ENCODE measurements at places on chromosomes 13 and 19.

GRCh38 chr19:31439270-31439573 is 90.0 kb upstream of the TSHZ3 start:
- no peak for DNase-seq

GRCh38 chr13:36981156-36981743 is 17.9 kb downstream of the ALG5 start:
- peak; percentile 9 for DNase-seq

DNA sequence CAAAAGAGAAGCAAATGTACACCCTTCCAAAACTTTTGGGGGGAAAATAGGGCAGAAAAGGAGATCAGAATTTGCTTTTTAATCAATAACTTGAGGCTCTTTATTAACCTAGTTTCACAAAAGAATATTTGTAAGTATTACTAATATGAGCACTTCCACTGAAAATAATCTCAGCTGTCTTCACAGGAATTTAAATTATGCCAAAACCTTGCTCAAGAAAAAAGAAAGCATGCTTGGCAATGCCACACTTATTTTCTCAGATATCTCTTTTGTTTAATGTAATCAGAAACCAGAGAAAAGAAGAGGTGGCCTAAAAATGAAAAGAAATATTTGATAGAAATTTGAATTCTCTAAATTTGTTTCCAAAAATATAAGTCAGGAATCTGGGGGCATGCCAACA is 234.9 kb upstream of the GPC6 start:
- DNase-seq = no peak

- no peak for DNase-seq
Measured at GRCh38 chr13:26071691-26072090, 19.9 kb upstream of the SHISA2 start.

- no peak for DNase-seq
Measured at GRCh38 chr13:76816394-76816793, 69.8 kb downstream of the KCTD12 start.

DNA sequence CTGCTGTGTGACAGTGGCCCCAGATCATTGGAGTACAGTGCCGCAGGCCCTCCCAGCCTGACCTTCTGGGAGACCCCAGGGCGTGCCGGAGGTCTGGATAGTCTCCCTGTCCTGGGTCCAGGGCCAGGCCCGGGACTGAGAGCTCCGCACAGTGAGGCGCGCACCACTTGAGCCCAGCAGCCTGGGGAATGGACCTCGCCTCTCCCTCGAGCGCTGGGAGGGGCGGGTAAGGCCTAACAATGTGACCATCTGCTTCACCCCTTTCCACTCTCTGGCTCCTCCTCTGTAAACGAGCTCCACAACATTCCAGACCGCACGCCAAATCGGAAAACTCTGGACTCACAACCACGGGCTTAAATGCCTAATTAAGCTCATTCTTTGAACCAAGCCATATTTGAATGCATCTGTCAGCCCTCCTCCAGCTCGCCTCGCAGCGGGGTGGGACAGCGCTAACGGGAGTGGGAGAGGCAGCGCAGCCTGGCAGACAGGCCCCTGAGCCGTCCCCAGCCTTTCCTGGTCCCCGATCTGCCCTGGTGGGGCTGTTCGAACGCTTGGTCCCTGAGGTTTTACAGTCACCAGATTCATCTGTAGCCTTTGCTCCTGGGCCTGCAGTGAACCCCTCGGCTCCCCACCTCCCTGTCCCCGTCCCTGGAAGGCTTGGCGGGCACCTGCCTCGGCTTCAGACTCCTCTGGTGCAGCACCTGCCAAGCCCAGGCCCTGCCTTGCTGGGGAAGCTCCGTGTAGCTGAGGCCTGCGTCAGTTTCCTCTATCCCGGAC is 120.7 kb upstream of the VSTM2B start:
- peak; percentile 91 for DNase-seq

DNA sequence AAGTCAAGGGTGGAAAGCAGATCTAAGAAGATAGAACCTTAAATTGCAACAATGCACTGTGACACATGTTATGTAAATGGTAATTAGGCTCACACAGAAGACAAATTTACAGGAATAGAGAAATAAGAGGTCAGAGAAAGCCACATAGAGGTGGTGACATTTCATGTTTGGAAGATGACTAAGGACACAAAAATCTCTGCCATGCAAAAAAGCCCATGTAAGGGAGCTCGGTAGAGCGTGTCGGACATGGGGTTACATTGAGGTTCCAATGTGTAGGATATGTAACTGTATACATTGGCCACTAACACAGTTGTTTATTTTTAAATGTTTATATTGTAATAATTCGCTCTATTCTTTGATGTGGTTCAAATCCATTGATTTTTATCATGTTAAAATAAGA is 33.7 kb downstream of the SUGT1 start:
- no peak for DNase-seq

GRCh38 chr19:46478356-46478986 is 7.1 kb upstream of the PNMA8A start:
- DNase-seq = peak; percentile 87

DNA sequence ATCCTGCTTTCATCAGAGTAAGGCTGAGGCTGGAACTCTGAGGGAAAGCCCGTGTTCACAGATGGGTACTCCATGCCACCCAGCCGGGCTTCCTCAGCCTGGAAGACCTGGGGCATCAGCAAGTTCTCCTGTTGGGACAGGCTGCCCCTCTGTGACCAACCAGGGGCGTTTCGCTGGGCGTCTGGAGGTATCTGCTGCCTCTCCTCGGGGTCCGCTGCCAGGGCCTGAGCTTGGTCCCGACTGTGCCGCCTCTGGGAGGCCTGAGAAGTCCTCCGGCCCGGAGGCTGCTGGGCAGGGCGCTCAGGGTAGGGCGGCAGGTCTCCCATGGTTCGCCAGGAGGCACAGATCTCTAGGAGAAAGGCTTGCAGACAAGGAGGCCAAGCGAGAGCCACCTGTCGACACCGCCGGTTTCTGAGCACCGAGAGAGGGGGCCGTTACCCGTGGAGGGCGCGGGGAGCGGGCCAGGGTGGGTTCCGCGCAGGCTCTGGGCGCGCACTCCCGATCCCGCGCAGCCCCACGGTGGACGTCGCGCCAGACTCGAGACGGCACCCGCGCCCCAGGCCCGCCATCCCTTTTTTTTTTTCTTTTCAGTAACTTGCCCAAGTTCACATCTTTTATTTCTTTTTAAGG is at the start of gene RSPH6A:
TSS of gene RSPH6A (minus strand) at position 458 of the 630 bp plus-strand sequence. CDS start at position 326, 132 bp downstream.
- DNase-seq = no peak

DNA sequence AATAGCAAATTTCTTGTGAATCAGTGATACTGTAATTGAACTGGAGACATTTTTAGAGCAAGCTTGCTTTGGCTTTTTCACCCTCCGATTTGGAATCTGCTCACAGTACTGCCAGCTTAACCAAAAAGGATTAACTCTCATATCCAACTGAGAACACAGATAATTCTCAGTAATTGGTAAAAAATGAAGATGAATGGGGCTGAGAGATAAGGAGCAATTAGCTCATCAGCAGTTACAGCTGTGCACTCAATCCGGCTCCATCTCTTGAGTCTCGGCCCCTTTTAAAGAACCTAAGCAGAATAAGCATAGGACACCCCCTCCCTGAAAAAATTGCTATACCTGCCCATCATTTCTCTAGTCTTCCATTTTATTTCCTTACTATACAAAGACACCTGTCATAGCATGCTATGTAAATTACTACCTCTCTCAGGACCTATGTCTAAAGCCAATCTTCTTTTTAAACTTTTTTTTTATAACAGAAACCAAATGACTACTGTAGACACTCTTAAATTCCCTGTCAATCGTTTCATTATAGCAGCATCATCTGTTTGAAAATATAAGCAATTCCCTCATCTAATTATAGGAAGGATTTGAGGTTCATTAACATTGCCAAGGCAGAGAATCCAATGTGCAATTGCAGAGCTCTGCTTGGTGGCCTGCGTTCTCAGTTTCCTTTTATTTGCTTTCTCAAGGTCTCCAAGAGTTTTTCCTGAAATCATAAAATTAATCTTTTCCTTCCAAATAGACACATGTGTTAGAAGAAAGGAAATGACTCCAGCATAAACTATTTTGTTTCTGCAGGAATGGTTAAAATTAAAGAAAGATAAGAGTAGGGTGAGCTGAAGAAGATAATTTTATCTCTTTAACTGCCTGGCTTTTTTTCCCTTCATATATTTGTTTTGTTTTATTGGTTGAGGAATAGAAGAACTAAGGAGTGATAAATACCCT is 242.1 kb downstream of the DACH1 start:
- peak; percentile 79 for DNase-seq

DNA sequence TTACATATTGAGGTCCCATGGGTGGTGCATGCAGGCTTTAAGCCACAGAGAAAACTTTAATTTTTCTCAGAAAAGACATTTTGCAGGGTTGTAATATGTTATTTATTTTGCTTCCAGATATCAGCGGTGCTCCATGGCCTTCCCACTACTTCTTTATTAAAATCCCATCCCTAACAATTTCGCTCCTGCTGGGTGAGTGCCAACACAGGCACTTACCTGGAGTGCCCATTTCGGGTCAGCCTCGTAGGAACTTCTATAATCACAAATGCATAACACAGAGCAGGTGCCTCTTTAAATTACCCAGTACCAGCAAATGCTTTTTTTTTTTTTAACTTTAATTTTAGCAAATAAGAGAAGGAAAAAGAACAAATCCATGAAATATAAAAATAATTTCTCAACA is 86.4 kb downstream of the EFNB2 start:
- DNase-seq = peak; percentile 49

DNA sequence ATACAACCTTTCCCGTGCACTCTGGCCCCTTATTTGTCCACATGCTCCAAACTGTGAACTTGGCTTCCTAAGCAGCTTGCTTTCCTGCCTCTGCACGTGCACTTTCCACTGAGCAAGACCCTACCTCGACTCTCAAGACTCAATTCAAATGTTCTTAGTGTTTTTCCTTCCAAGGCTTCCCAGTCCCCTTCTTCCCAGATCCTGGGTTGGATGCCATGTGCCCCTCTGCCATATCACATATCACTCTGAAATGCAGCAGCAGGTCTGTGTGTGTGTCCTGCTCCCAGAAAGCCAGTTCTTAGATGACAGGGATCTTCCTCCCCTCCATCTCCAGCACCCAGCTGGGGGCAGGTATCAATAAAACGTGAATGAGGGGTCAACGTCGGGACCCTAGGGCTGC is 3.0 kb downstream of the ZNF557 start:
- no peak for DNase-seq

- DNase-seq = no peak
Measured at GRCh38 chr13:111122056-111122455, 6.9 kb downstream of the ARHGEF7 start.

DNA sequence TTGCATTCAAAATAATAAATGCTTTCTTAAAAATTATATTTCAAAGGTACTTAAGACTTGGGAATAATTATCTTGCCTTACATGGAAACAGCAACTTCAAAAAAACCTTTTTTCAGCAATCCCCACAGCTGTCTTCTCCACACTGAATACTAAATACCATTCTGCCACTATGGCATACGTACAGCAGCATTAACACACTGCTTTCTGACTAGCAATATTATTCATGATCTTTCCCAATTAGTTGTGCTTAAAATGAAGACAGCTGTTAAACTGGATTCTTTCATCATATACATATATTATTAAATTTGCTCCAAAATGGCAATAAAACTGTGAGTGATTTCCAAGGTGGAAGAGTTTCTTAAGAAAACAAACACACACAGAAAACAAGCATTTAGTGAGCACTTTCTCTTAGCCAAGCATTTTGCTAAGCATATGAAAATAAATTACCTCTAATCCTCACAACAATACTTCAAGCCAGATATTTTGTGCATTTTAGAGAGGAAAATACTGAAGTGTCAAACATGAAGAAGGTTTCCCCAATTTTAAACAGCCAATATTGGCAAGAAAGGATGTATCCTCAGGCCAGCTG is 609.5 kb downstream of the SLITRK1 start:
- no peak for DNase-seq

- DNase-seq = no peak
Measured at GRCh38 chr19:14443632-14444216, 10.6 kb downstream of the PKN1 start.

GRCh38 chr13:30863796-30864195 is 42.3 kb upstream of the MEDAG start:
- no peak for DNase-seq

DNA sequence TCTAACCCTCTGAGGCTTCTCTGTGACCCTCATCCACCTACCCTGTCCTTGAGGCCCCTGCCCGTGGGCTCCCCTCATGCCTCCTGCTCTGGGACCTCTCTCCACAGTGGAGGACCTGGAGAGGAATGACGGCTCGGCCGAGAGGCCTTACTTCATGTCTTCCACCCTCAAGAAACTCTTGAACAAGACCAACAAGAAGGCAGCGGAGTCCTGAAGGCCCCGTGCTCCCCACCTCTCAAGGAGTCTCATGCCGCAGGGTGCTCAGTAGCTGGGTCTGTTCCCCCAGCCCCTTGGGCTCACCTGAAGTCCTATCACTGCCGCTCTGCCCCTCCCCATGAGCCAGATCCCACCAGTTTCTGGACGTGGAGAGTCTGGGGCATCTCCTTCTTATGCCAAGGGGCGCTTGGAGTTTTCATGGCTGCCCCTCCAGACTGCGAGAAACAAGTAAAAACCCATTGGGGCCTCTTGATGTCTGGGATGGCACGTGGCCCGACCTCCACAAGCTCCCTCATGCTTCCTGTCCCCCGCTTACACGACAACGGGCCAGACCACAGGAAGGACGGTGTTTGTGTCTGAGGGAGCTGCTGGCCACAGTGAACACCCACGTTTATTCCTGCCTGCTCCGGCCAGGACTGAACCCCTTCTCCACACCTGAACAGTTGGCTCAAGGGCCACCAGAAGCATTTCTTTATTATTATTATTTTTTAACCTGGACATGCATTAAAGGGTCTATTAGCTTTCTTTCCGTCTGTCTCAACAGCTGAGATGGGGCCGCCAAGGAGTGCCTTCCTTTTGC is 10.8 kb upstream of the ILF3 start:
- no peak for DNase-seq

DNA sequence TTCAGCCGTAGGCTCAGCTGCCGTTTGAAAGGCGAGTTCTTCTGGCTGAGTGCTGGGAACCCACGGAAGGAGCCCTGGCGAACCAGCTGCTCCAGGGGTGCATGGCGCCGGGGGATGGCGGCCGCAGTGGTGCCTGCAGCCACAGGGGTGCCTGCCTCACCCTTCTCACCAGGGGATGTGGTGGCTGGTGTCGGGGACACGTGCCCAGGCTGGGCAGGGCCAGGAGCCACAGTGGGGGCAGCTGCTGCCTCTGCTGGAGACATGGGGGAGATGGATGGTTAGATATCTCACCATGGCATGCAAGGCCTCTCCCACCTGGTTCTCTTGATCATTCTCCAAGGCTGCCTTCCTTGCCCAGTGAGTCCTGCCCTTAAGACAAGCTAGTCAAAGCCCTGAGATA is 17.1 kb downstream of the NUMBL start:
- DNase-seq = no peak

- DNase-seq = no peak
Measured at GRCh38 chr13:48656608-48657007, 2.9 kb downstream of the CYSLTR2 start.

Measured in NCI-H1417 (cell line).